ENCODE measurements at places on chromosomes 11 and 22.

- peak; percentile 2 for DNase-seq
Observed at GRCh38 chr22:33579448-33580093, 340.7 kb downstream of the LARGE1 start.

GRCh38 chr11:454801-455565, 4.9 kb downstream of the PTDSS2 start:
- DNase-seq, result no peak

GRCh38 chr11:130625578-130626306, 177.3 kb downstream of the ADAMTS15 start:
- no peak for DNase-seq

- no peak for DNase-seq
Observed at GRCh38 chr11:111663820-111664219, 61.6 kb downstream of the SIK2 start.
